Activated CD8-positive, alpha-beta memory T cell treated with anti-CD3 and anti-CD28 coated beads for 1 hour (primary cell): ENCODE measurements at places on chromosomes 16 and 17.

GRCh38 chr17:77542551-77543490 lies 402.1 kb downstream of the SEC14L1 start:
- DNase-seq = peak; percentile 46

DNA sequence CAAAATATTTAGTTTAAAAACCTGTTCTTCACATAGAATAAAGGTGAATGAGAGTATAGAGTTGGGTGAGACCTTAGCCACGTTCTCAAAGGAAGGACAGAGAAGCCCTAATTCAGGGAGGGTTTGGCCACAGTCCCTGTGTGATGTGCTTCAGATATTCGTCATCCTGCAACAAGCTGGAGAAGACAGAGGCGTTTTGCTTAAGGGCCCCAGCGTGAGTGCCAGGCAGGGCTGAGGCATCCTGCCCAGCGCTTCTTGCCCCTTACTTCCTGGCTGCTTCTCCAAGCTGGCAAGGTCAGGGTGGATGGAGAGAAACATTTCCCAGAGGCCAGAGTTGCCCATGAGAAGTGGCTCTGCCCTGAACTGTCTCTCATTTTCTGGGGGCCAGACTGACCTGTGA lies 46.9 kb downstream of the AXIN2 start:
- no peak for DNase-seq

DNA sequence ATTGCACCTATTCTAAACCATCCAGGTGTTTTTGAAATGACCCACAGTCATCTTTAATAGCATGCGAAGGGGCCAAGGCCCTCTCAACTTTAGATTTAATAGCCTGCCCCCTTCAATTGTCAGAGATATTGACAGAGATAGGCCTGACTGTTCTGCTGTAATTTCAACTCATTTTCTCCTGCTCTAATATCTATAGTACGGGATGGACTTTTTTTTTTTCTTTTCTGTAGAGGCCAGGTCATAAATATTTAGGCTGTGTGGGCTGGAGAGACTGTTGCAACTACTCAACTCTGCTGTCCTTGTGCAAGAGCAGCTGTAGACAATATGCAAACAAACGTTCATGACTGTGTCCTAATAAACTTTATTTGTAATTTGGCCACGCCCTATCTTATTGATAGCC lies 24.7 kb upstream of the KRT20 start:
- no peak for DNase-seq

DNA sequence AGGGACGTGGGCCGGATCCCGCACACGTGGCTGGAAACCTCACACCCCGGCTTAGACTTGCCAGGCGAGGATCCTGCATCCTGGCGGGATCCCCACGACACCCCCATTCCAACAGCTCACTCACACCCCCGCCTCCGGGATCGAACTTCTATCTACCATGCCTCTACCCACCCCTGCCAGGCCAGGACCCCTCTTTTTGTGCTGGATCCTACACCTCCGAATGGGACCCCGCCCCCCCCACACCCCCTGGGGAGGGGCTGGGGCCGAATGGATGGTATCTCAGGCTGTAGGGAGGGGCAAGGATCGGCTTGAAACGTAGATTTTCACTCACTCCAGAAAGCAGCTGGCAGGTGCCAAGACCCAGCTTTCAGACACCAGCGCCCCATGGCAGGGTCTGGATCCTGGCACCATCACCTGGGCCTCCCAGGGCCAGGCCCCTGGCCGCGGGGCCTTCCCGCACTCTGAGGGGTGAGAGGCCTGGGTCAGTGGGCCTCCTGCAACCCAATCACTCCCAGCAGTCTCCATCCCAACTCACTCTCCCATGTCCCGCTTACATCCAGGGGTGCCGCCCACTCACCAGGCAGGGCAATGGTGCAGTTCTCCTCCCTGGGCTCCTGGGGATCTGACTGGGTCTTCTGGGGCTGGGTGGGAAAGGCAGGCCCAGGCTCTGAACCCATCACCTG lies 6.7 kb downstream of the PRSS36 start:
- DNase-seq = no peak

DNA sequence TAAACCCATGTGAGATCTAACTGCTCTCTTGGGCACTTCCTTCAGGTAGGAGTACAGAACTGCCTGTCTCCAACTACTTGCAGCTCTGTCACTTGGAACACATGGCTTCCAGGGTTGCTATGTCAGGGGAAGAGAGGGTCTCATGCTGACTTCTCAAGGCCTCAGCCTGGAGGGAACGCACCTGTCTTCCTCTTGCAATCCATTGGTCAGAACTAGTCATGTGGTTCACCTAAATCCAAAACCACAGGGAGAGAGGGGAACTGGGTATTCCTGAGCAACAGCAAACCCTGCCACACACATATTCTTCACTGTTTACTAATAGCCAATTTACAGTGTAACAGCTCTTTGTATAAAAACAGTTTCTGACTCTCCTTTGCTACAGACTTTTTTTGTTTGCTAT lies 206.1 kb downstream of the KCNJ2 start:
- no peak for DNase-seq

DNA sequence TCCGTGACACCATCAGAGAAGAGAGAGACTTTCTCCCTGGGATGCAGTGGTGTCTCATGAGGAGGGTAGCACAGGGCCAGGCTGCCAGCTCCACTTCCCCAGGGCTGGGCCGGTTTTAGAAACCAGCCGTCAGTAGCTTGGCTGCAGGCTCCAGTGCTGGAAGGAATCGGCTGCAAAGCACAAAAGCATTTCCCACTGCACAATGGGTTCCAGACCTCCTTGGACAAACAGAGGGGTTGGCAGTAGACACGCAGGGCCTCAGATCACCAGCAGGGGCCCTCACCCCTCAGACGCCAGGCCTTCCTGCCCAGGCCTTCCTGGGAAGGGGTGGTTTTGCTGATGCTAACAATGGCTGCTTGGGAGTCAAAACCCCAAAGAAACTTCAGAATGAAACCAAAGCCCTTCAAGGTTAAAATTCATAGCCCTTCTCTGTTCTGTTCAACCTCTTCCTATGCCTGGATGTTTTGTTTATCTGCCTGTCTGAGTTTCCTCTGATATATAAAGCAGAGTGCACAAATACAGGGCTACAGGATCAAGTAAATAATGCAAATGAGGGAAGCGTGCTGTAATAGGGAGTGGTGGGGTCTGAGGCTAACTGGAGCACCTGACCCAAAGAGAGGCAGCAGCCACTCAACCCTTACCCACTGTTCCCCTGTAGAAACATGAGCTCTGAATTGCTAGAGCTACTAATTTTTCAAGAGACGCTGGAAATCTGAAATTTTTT lies 26.2 kb downstream of the TEKT5 start:
- no peak for DNase-seq

DNA sequence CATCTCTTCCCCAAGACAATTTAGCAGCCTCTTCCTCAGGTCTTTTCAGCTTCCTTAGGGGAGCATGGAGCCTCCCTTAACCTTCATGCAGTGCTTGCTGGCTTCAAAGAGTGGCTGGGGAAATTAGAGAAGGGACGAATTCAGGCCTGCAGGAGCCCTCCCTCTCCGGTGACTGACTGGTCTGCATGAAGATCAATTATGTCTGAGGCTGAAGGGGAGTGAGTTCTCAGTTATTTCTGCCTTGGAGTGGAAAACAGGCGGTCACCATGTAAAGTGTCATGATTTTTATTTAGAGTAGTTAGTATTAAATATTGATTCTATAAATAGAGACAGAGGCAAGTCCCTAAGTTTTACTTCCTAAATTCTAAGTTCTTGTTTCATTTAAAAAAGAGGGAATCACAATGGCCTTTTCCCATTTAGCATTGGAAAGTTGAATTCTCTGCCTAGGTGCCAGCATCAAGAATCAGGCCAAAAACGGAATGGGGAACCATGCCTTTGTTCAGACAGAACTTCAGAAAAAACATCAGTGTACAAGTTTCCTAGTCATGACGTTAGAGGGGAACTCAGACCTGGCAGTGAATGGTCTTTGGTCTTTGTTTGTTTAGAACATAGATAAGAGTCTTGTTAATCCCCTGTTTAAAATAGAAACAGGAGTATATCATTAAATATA lies 4.4 kb downstream of the GABARAPL2 start:
- no peak for DNase-seq

DNA sequence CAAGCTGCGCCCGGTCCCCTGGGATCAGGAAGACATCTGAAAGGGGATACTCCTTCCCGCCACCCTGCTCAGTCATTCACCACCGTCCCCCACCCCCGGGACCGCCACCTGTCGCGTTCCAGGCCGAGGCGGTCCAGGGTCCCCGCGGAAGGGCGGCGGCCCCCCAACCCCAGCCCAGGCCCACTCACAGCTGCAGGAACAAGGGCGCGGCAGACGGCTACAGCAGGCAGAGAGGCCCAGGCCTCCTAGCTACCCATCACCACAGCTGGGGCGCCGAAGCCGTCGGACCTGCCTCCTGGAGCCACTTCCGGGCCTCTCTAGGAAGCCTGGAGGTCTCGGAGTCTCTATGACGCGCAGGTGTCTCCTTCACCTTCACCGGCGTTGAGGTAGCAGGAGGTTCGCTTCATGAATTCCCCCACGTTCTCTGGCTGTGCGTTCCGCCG lies at the start of gene SDR42E1:
Gene SDR42E1, minus strand, starts transcription at position 272 of the 443 bp plus-strand sequence. CDS start 10,612 bp downstream, outside the sequence.
- DNase-seq = peak; percentile 27

DNA sequence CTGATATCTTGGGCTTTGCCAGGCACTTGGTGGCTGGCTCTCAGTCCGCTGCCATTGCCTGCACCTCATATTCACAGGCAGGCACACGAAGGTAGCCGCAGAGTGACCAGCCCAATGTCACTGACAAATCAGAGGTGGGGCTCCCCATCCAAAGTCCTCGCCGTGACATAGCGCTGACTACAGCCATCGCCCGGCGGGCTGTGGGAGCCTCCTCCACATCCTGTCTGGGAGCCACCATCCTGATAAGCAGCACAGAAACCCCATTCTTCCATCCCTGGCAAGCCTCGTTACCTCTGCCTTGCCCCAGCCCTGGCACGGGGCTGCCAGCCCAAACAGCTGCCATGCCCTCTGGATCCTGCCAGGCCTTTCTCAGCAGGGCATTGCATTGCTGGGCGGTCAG lies 437.8 kb downstream of the SLC39A11 start:
- DNase-seq = no peak

GRCh38 chr16:47043200-47043599 lies 69.7 kb upstream of the DNAJA2 start:
- no peak for DNase-seq

DNA sequence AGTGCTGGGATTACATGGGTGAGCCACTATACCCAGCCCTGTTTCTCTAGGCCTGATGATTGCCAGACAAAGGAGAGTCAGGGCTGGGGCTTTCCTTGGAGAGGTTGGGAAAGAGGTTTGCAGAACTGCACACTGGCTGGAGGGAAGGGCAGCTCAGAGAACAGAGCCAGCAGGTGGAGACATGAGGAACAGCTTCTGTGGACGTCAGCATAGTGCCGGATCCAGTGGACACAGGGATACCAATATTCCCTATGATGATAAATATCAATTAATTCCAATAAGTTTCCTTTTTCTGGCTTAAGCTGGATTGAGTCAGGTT lies 43.2 kb upstream of the SCNN1B start:
- no peak for DNase-seq

DNA sequence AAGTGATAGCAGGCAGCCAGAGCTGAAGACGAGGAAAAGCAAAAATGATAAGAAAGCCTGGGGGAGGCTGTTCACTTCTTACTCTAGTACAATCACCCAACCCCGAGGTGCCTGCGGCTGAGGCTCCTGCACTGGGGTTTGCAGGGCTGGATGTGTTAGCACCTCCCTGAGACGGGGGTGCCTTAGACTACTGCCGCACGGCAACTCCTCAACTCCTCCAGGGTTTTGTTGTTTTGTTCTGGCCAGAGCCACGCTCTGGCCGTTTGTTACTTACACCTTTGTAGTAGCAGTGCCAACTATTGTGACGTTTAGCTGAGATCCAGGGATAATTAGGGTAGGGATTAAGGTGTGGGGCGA lies 51.5 kb downstream of the LDHD start:
- DNase-seq = peak; percentile 20

GRCh38 chr16:62870554-62870953 lies 834.3 kb upstream of the CDH8 start:
- DNase-seq = no peak

- DNase-seq = no peak
Measured at GRCh38 chr16:31700200-31700529, 172.5 kb downstream of the AHSP start.

GRCh38 chr16:51569203-51569931 lies 418.3 kb upstream of the SALL1 start:
- no peak for DNase-seq

DNA sequence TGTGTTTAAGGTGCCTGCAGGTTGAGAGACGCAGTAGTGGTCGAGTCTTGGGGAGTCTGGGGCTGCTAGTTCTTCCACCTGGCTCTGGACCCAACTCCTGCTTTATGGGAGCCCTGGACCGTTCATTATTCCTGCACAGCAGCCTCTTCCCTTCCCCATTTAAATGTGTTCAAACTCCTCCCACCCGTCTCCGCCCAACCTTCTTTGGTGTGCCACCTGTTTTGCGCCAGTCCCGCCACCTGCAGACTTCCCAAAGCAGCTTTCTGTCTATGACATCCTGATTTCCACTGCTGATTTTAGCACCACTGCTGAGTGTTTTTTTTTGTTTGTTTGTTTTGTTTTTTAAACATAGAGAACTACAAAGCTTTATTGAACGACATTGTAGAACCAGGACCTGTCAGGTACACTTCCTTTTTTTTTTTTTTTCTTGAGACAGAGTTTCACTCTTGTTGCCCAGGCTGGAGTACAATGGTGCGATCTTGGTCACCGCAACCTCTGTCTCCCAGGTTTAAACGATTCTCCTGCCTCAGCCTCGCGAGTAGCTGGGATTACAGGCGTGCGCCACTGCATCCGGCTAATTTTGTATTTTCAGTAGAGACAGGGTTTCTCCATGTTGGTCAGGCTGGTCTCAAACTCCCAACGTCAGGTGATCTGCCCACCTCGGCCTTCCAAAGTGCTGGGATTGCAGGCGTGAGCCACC lies 12.8 kb downstream of the ADORA2B start:
- no peak for DNase-seq

DNA sequence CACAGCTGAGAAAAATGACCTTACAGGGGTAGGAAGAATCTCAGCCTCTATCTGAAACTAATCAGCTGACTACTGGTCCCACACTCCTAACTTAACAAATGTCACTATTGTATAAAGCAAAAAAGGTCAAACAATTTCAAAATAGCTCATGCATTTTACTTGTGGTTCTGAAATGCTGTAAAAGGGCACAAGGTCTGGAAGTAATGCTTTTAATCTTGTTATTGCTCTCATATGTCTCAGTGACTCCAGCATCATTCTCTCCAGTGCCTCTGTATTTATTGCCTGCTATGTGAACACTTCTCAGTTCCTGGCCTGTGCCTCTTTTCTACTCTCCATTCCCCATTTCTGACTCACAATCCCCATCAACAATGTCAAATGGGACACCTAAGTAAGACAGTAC lies 937.7 kb downstream of the CDH11 start:
- DNase-seq = no peak

GRCh38 chr16:73152386-73153125 lies 104.6 kb upstream of the ZFHX3 start:
- no peak for DNase-seq
